Mucosa of gallbladder (tissue), 1 donor: ENCODE measurements at places on chromosomes 3 and 15.
A peak's percentile ranks its signal among the peaks of the same experiment; 100 is the strongest.

DNA sequence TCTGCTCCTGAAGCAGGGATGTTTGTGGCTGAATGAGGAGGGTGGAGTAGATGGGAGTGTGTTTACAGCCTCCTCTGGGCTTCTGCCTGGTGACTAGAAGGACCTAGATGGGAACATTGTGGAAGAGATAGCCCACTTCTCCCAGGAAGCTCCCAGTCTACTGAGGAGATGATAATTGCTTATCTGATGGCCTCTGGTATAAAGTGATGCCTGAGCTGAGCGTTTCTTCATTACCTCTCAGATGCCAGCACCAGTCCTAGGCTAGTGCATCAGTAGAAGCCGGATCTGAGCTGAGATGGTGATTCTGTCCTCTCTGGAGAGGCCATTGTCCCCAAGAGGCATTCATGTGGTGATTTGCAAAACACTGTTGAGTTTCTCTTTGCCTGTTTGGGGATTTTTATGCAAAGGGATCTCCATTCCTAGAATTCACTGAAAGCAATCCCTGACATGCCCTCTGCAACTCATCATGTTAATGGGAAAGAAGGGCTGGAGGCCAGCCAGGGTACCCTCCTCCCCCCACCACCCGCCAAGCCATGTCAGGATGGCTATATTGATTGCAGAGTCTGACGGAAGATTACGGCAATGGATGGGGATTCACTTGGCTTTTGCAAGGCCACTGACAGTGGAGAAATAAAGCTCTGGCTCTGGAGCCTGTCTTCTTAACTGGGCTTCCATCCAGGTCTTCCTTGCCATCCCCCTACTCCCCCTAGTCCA, 166.4 kb upstream of the ROPN1 start:
- no peak for DNase-seq

GRCh38 chr3:160904691-160905090, 148.7 kb downstream of the PPM1L start:
- no peak for DNase-seq

DNA sequence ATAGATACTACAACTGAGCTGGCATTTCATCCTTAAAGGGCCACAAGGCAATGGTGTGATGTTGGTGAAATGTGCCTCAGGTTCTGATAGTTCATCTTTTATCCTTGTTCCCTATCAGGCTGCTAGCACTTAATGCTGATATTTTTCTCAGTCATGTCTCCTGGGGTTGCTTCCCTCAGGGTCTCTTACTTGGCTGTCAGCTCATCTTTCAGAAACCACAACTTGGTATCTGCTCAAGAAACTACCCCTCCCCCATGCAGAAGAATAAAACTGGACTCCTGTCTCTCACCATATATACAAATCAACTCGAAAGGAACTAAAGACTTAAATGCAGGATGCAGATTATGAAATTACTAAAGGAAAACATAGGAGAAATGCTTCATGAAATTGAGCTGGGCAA, 308.1 kb downstream of the CHST2 start:
- DNase-seq, result no peak

DNA sequence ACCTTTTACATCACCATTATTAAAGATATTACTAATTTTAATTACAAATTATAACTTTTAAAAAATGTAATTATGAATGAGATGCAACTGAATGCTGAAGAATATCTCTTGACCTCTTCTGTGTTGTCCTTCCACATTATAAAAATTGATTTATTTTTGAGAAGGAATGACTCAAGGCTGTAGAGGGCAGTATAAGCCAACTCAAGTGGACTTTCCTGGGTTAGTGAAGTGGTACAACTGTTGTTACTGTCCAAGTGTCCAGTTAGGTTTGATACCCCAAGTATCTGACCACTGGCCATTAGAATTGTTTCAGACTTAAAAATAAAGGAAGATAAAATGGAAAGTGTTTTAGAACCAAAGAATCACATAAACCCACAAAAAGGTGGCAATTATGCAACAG, 51.9 kb downstream of the BBX start:
- no peak for DNase-seq

DNA sequence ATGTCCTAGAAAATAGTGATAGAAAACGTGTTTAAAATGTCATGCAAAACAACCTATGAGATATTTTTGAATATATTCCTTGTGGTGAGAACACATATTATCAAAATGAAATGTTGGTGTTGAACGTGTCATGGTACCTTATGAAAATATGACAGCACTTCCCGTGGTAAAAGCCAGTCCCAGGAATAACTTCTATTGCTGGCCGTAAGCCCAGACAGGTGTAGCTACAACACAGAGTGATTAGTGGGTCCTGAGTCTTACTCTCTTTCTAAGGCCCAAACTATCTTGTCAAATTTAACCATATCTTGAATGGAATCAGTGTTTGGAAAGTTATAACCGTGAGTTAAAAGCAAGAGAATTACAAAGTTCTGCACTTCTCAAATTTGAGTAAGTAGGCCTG, 24.1 kb downstream of the RARB start:
- no peak for DNase-seq

DNA sequence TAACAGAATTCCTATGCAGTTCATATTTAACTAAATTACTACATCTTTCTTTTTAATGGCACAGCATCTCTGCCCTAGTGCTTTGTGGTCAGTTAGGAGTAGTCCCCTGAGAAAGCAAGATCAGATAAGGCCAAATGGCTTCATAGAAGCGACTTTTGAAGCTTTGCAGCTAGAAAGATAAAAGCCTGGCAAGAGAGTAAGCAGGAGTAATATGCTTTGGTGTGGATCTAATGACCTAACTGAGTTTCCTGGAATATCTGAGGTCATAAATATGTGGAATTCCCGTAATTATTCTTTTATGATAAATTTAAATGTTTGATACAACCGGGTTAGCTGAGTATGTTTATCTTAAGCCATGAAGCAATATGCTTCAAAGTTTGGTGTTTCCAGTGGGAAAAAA, 374.9 kb upstream of the LRRC3B start:
- DNase-seq, result no peak

GRCh38 chr15:46892621-46893160, 824.6 kb upstream of the SEMA6D start:
- DNase-seq, result no peak

DNA sequence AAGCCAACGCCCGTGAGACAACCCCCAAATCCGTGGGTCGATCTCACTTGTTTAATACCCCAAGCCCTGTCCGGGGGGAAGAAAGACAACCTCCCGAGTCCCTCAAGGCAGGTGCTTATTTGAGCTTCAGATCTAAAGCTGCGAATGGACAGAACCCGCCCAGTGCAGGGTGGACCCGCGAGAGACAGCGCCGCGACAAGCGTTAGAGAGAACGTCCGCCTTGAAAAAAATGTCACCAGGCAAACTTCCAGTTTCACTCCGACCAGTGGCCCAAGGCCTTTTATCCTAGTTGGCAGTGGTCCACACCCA, 740 bp upstream of the OXSR1 start:
- DNase-seq, result no peak

DNA sequence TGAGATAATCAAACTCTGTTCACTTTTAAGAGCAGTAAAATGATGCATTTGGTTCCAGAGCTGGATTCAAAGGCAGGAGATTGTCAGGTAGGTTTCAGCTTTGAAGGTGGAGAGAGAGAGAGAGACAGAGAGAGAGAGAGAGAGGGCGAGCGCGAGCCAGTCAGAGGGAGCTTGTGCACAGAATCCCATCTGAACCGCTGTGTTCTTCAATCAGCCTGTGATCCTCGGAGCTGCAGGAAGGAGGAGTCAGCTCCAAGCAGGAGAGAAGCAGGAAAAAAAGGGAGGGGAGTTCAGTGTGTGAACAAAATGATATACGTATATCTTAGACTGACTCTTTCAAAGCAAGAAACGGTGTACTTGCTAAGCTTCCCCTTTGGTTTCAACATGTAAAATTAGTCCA, at the start of gene GPR149:
Gene GPR149, minus strand, starts transcription at position 177 of the 400 bp plus-strand sequence. CDS start 575 bp downstream, outside the sequence.
- no peak for DNase-seq

DNA sequence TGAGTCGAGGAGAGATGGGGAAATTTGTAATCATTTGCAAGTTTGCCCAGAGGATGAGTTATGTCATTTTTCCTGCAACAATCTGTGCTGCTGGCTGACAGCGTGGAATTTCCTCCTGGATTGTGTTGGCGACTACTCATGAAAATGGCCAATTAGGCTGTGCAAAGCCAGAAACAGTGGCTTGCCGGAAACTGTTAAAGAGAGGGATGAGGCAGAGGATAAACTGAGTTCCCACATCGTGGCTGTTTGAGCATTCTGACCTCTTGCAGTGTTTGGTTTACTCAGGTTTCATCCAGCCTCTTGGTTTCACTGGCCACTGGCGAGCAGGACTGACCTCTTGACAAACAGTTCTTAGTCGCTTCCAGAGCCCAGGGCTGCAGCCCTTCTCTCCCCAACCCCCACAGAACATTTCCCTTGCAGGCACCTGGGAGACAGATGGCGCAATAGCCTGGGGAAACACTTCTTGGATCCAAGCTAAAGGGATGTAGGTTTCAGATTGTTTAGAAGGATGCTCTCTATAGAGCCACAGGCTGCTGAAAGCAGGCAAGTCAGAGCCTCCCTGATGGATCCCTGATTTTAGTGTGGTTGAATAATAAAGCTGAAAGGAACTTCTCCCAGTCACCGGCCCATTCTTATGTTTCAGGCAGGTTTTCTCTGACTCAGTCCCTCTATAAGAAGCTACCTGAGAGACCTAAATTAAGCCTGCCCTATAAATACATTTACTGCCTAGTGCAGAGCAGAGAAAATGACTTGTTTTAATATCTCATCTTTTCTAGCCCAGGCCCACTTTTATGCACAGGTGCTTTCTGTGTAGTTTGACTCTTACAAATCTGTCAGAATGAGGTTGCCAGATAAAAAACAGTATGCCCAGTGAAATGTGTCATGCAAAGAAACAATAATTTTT, 92.8 kb upstream of the UBE2E1 start:
- peak; percentile 42 for DNase-seq

GRCh38 chr3:16311960-16312451, 47.0 kb downstream of the OXNAD1 start:
- no peak for DNase-seq

DNA sequence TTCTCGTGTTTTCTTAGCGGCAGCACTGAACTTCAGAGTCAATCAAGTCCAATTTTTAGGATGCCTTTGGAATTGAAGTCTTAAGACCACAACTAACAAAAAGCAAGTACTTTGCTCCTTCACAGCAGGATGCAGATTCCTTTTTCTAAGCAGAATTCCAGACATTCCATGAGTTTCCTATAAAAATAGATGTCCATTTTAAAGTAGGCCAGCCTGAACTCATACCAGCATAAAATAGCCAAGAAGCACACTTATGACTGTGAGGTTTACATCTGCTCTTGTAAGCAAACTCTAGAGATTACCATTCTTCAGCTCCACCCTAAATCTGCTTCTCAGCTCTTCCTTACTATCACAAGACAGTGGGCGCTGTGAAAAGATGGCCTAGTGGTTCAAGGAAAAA, 85.8 kb downstream of the THBS1 start:
- DNase-seq, result no peak
